Nephron progenitor cell (in vitro differentiated cells): ENCODE measurements at places on chromosomes 11 and 22.

- no peak for DNase-seq
These were observed 178.1 kb downstream of the UVRAG start for GRCh38 chr11:75993126-75993525.

GRCh38 chr22:38088629-38089473, 4.9 kb upstream of the SLC16A8 start:
- no peak for DNase-seq

DNA sequence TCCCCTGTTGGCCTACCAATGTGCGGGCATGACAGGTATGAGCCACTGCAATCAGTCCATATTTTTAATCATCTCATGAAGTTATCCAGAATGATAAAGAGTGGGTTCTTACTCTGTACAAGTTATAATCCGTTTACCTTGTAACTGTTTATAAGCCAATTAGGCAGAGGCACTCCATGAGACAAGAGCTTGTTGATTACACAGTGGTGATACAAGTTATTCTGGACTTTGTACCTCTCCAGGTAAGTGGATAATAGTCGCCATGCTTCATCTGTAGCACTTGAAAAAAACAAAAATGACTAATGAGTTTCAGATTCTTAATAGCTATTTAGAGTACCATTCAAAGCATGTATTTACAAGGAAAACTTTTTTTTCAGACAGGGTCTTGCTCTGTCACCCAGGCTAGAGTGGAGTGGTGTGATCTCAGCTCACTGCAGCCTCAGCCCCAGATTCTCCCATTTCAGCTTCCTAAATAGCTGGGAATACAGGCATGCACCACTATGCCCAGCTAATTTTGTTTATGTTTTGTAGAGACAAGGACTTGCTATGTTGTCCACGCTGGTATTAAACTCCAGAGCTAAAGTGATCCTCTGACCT, 17.7 kb upstream of the FNBP4 start:
- DNase-seq, result no peak

DNA sequence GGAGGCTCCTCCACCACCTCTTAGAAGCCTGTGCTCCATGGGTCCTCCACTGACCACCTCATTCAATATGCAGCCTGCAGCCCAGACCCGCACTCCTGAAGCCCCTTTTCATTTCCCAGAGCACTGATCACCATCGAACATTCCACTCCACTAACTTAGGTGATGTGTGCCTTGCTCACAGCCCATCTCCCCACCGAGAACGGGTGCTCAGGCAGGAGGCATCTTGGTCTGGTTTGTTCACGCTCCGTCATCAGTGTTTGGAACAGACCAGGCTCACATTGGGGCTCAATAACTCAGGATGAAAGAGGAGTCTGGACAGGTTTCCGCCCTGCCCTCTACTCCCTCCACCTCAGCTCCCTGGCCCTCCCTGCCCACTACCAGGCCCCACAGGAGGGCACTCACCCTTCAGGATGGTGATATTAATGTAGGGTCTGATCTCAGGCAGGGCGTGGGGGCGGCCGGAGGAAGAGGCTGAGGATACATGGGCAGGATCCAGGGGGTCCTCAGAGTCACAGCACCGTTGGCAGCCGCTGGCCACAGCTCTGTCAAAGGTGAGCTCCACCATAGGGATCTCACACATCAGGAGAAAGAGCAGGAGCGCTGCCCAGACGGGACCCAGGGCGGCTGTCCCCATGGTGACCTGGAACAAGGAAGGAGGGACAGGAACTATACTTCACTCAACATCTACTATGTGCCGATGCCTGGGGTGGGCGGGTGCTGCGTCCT, 3.1 kb downstream of the C1QTNF6 start:
- no peak for DNase-seq

DNA sequence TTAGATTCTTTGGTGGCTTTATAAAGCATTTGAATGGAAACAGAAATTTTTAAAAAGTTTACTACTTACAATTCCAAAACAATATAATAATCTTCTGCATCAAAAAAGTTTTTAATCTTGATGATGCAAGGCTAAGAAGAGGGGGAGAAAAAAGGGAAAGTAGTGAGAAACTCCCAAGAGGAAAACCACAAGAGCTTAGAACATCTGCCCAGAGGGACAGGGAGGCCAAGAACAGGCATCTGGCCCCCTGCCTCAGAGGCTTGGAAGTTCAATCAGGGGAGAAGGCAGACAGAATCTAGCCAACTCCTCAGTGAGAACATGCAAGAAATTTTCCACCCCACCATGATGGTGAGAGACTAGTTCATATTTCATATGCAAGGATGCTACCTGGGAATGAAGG, 23.8 kb upstream of the TTC28 start:
- DNase-seq, result no peak

- DNase-seq, result no peak
These were observed 104.9 kb downstream of the MICAL3 start for GRCh38 chr22:17919276-17920144.

DNA sequence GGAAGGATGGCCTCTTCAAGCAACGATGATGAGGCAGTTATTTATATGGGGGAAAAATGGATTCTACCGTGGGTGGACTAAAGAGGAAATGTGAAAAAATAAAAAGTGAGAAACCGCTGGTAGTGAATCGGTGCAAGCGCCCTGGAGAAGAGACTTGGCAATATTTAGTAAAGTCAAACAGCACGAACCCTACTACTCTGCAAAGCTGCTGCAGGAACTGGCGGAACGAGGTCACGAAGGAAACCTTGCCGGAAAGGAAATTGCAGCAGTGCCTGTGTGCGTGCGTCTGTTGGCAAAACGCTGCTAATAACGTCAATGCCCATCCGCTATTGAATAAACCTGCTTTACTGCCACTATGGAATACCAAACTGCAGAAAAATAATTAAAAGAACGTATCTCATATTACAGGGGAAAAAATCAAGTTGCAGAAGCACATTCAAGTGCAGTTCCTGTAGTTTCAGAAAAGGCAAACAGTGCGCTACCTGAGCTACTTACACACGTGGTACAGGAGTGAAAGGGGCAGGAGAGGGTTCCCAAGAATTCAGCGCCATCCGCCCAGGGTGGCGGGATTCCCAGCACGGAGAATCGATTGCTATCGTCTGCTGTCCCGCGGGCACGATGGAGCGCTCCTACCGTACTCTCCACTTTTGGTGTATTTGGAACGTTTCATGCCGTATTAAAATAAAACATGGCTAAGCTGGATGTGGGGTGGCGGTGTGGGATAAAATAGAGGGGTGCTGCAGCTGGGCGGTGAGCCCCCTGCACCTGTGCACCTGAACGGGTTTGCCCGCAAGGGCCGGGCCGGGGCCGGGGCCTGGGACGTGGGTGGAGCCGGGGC, 585 bp upstream of the NADSYN1 start:
- no peak for DNase-seq

DNA sequence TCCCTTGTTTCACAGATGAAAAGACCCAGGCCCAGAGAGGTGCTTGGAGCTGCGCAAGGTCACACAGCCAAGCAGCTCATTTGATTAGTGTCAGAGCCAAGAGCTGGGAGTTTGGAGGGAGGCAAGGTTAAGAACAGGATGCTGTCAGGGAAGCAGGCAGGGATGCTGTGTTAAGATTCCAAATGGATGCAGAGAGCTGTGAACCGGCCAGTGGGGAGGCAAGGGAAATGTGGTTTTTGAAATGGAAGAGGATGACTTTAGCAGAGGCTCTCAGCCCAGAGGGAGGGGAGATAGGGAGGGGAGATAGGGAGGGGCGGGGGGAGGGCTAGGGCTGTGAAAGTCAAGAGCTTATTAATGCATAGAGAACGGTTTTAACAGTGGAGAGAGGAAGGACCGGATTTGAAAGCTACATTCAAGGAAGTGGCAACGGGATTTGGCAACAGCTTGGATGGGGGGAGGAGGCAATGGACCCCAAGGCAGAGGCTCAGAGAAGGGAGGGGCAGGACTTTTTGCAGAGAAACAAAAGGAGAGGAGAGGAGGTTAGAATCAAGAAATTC, 13.0 kb downstream of the RTN4RL2 start:
- no peak for DNase-seq
